Activated T-helper 2 cell treated with anti-CD3 and anti-CD28 coated beads, Interferon-gamma antibody, Interleukin-2, Interleukin-4, amounts not matched to agents 10 μg/mL and 5 μg/mL and 100 μg/mL, durations not matched to agents 14 hours and 24 hours and 36 hours (primary cell): ENCODE measurements at places on chromosomes 16 and 17. TPM values are rescaled to one million over a fixed set of nuclear protein-coding genes. Genes with fewer than 3 reads are reported as not detected.

- no peaks in the 10 kb centered on the region for H3K27me3 ChIP-seq
- H3K27ac ChIP-seq, result peak overlapping the region; percentile 98
- H3K36me3 ChIP-seq, result peaks cover 21% of the 10 kb centered on the region
- peak overlapping the region; percentile 85 for H3K4me3 ChIP-seq
Measured at GRCh38 chr17:78774956-78775571, 7.0 kb downstream of the CYTH1 start.

- H3K27ac ChIP-seq, result no peak overlapping the region
- no peaks in the 10 kb centered on the region for H3K4me1 ChIP-seq
- DNase-seq, result no peak
- no peaks in the 10 kb centered on the region for H3K36me3 ChIP-seq
Measured at GRCh38 chr16:19913340-19913645, 28.6 kb upstream of the GPRC5B start.

DNA sequence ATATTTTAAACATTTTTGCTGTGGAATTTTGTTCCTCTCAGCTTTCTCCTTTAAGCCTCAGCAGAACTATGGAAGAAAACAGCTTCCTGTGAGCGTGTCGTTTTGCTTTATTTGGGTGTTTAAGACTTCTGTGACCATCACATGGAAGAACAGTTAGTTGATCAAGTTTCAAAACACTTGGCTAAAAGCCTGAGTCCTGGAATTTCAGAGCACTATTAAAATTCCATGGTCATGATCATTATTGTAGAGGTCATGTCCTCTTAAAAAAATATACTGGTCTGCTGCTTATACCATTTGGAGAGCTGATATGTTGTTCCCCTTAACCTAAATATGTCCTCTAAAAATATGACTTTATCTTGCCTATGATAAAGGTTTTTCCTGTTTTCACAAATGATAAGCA, 12.6 kb upstream of the CDR2 start:
- H3K4me1 ChIP-seq, result peaks cover 1% of the 10 kb centered on the region
- H3K27ac ChIP-seq, result no peak overlapping the region
- DNase-seq, result no peak

DNA sequence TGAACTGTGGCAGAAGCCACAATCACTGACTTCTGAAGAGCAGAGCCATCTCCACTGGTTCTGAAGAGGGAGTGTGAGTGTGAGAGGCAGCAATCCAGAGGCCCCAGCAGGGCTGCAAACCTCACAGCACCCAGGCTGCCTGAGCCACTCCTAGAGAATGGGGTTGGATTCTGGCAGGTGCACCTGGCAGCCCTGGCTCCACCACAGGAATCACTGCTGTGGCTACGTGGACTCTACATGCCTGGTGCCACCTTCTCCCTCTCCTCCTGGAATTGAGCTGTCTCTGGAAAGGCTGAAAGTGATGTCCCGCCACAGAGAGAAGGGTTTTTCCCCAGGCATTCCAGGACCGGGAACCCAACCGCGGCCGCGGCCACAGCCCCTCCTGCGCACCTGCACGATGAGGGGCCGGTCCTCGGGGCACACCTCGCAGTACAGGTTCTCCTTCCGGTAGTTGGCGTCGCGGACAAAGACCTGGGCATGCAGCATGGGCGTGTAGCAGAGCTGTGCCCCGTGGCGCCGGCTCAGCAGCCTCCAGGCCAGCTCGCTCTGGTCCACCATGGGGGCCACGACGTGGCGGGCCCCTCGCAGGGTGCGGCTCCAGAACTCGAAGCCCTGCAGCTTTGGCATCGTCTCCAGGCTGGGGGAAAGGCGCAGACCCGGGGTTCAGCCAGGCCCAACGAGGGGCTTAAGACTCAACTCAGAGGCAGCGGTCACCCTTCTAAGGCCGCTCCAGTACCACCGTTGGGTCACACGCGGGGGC, 991 bp downstream of the DUS1L start:
- H3K27ac ChIP-seq, result no peak overlapping the region
- H3K36me3 ChIP-seq, result peaks cover 4% of the 10 kb centered on the region
- H3K4me1 ChIP-seq, result no peaks in the 10 kb centered on the region

- no peaks in the 10 kb centered on the region for H3K36me3 ChIP-seq
- H3K4me3 ChIP-seq, result no peak overlapping the region
- H3K27me3 ChIP-seq, result peaks cover 3% of the 10 kb centered on the region
- DNase-seq, result no peak
- H3K27ac ChIP-seq, result no peak overlapping the region
Measured at GRCh38 chr16:3938471-3938842, 57.9 kb upstream of the CREBBP start.

GRCh38 chr17:51461578-51462004, 201.2 kb downstream of the UTP18 start:
- no peak overlapping the region for H3K27ac ChIP-seq
- H3K36me3 ChIP-seq, result no peaks in the 10 kb centered on the region
- DNase-seq, result peak; percentile 37
- no peaks in the 10 kb centered on the region for H3K4me1 ChIP-seq
- peaks cover 3% of the 10 kb centered on the region for H3K27me3 ChIP-seq
- no peak overlapping the region for H3K4me3 ChIP-seq

- DNase-seq, result no peak
- H3K27me3 ChIP-seq, result peaks cover 6% of the 10 kb centered on the region
- H3K36me3 ChIP-seq, result no peaks in the 10 kb centered on the region
- H3K27ac ChIP-seq, result no peak overlapping the region
Measured at GRCh38 chr17:44807817-44808155, 22.3 kb downstream of the GJC1 start.

- no peak overlapping the region for H3K27ac ChIP-seq
- DNase-seq, result no peak
- H3K4me3 ChIP-seq, result no peak overlapping the region
- H3K4me1 ChIP-seq, result no peaks in the 10 kb centered on the region
- no peaks in the 10 kb centered on the region for H3K27me3 ChIP-seq
Measured at GRCh38 chr17:13503526-13503925, 98.2 kb downstream of the HS3ST3A1 start.

DNA sequence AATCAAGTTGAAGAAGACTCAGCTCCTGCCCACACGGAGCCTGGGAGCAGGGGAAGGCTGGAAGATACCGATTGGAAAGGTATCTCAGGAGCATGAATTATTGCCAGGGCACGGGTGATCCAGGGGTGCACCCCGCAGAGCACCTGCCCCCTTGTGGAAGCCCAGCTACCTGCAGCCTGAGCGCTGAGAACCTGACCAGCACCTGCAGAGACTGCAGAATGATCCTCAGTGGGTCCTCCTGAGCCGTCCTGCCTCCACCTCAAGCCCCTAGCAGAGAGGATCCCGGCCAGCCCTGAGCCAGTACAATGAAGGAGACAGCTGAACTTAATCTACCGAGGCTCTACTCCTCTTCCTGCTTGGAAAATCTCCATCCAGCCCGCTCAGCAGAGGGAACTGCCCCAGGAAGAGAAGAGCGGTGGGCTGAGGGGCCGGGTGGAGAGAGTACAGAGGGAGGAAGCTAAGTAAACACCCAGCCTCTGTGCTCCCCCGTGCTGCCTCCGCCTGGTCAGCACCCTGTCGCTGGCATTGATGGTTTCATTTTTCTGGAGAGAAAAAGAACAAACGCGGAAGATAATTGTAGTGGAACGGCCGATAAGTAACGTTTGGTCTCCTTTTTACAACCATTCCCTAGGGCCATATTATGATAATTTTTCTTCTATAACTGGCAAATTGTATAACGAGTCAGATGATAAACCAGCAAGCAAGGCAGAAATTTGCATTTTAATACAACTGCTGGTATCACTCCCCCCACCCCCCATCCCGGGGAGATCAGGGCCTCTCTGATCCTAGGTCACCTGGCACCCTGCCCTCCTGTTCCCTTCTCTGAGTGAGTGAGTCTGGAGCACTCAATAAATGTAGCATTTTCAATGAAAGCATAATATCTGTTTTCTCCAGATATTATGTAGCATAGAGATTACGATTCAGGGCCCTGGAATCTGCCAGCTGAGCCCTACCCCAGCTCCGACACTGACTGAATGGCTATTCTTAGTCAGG, 204.5 kb upstream of the RPL38 start:
- no peak overlapping the region for H3K4me3 ChIP-seq
- DNase-seq, result peak; percentile 36
- H3K36me3 ChIP-seq, result no peaks in the 10 kb centered on the region
- no peaks in the 10 kb centered on the region for H3K4me1 ChIP-seq
- peaks cover 14% of the 10 kb centered on the region for H3K27me3 ChIP-seq

DNA sequence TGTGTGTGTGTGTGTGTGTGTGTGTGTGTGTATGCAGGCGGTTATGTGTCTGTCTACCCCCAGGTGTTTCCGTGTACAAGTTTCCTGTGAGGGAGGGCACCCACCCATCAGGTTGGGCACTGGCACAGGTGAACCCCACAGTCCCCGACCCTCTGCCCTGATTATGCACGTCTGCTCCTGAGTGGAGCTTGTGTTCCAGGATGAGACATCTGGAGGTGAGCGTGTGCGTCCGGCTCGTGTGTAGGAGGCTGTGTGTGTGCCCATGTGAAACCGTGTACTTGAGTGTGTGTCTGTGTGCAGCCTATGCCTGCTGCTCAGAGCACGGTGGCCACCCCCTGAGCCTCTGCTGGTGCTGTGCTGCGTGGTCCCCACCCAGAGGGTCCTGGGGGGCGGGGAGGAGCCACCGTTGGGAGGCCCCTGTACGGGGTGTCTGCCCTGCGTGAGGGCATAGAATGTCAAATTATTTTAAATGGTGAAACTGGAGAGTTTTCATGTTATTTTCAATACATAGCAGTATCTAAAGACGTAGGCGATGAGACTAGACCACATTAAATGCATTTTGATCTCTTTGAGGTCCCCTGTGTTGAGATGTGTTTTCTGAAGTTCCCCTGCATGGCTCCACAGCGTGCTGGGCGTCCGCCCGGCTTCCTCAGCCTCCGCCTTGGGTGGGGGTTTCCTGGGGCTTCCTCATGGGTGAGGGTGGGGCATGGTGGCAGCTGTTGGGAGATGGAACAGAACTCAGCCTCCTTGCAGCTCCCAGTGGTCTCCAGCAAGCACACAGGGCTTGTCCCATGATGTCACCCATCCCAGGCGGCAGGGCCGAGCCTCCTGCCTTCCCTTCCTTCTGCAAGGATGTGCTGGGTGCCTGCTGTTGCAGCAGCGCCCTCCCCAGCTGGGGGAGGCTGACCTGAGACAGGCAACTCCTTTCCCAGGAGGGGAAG, 43.4 kb downstream of the KCNJ12 start:
- no peak overlapping the region for H3K27ac ChIP-seq
- no peaks in the 10 kb centered on the region for H3K27me3 ChIP-seq
- no peak overlapping the region for H3K4me3 ChIP-seq
- H3K36me3 ChIP-seq, result no peaks in the 10 kb centered on the region
- H3K4me1 ChIP-seq, result no peaks in the 10 kb centered on the region

DNA sequence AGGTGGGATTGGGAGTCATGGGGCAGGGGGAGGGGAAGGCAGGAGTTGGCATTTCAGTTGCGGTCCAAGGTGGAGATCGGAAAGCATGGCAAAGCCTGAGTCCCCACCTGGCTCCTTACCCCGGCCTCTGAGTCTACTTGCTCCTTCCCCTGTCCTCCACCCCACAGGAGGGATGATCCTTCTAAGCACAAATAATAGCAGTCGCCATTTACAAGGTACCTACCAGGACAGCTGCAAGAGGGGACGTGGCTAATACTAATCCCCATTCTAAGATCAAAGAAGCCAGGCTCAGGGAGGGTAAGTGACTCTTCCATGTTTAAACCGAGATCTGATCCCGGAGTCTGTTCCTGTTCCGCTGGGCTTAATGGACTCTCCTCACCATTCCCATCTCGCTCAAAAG, 396.3 kb downstream of the SLC39A11 start:
- peaks cover 5% of the 10 kb centered on the region for H3K36me3 ChIP-seq
- H3K4me3 ChIP-seq, result no peak overlapping the region
- H3K4me1 ChIP-seq, result peaks cover 7% of the 10 kb centered on the region
- H3K27ac ChIP-seq, result no peak overlapping the region

- H3K27ac ChIP-seq, result no peak overlapping the region
- no peak for DNase-seq
- H3K27me3 ChIP-seq, result peaks cover 54% of the 10 kb centered on the region
Measured at GRCh38 chr16:56211435-56211981, 20.2 kb downstream of the GNAO1 start.

DNA sequence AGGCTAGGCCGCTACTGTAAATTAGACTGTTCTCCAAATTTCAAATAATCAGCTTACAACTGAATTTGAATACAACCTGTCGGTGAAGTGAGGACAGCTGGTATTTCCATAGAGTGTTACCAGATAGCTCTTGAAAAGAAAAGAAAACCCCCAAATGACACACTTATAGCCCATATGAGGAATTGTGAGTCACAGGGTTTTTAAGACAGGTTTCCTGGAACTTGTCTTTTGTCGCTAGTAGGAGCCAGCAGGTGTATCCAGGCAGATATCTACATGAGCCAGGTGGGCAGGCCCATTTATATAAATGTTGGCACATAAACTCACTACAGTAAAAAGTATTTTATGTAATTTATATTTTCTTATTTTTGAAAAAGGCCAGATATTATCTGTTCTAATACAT, 24.0 kb downstream of the TNRC6A start:
- DNase-seq, result no peak
- H3K27ac ChIP-seq, result peak overlapping the region; percentile 20
- peaks cover 28% of the 10 kb centered on the region for H3K36me3 ChIP-seq
- no peaks in the 10 kb centered on the region for H3K27me3 ChIP-seq
- H3K4me1 ChIP-seq, result peaks cover 34% of the 10 kb centered on the region
- H3K4me3 ChIP-seq, result no peak overlapping the region

DNA sequence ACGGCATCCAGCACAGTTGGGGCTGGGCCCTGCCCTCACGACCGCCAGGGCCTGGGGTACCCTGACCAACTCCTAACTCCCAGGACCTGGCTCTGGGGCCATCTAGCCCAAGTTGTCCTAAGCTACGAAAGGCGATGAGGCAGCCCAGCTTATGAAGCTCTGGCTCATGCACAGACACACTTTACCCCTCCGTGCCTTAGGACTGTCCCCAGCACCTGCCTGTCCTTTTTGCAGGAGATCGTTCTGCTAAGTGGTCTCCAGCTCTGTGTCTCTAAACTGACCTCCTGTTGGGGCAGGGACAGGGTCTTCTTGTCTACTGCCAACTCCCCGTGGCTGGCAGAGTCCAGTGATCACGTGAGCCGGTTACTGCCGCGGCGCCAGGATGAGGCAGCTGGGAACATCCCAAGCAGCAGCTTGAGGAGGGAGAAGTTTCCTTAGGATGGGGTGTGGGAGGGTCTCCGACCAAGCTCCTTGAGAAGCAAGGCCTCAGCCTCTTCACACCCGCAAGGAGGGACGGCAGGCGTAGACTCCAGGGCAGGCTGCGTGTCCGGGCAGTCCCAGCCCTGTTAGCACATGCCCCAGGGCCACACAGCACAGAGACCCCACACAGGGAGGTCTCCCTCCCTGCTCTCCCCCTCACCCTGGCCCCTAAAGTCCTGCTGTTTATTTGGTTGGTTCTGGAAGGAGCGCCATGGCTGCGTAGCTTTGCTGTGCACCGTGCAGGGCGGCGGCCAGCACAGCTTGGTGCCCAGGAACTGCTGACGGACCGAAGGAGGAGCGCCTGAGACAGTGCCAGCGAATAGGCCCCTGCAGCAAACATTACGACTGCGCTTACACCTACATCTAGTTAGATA, 16.4 kb upstream of the METRNL start:
- H3K27me3 ChIP-seq, result peaks cover 2% of the 10 kb centered on the region
- H3K27ac ChIP-seq, result no peak overlapping the region
- DNase-seq, result no peak
- H3K4me1 ChIP-seq, result no peaks in the 10 kb centered on the region
- no peak overlapping the region for H3K4me3 ChIP-seq

TGFB1I1 gene
- 1.2 and 1.7 TPM in 2 replicates for total RNA-seq

KRTAP4-11 gene
- not detected in 2 replicates for total RNA-seq

ZNF385C gene
- 0.16 and 0.28 TPM in 2 replicates for total RNA-seq

EVI2B gene
- 13.0 and 13.9 TPM in 2 replicates for total RNA-seq
